ENCODE measurements at places on chromosomes 6 and 20.

- no peak for DNase-seq
These were observed 16.4 kb downstream of the TOMM34 start for GRCh38 chr20:44943828-44944227.

DNA sequence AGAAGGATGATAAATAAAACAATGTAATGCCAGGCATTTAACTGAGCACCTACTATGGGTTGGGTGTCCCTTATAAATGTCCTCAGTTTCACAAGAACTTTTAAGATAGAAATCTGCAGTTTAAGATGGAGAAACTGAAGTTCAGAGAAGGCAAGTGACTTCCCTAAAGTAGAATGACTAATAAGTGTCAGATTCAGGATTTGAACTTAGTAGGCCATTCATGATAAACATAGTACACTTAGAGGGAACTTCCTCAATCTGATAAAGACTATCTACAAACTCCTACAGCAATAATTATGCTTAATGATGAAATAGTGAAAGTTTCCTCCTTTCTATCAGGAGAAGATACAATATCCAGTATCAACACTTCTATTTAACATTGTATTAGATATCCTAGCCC is 43.9 kb downstream of the NCR2 start:
- DNase-seq = no peak

DNA sequence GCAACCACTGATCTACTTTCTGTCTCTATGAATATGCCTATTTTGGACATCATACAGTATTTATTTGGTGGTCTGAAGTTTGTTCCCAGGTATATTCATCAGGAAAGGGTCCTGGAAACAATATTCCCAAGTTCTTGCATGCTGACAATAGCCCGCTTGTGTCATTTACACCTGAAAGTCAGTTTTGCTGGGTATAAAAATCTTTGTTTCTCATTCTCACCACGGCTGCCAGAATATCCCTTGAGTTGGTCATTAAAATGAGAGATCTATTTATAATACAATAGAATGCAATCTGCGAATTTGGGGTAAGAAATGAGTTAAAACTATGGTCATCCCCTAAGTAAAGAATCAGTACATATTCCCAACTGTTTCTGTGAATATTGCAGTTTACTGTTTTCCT is 79.0 kb downstream of the MAN1A1 start:
- no peak for DNase-seq

- DNase-seq = no peak
These were observed 44.3 kb downstream of the HDGFL1 start for GRCh38 chr6:22613695-22614094.

- DNase-seq = no peak
These were observed 2.1 kb downstream of the COL12A1 start for GRCh38 chr6:75203721-75204120.

DNA sequence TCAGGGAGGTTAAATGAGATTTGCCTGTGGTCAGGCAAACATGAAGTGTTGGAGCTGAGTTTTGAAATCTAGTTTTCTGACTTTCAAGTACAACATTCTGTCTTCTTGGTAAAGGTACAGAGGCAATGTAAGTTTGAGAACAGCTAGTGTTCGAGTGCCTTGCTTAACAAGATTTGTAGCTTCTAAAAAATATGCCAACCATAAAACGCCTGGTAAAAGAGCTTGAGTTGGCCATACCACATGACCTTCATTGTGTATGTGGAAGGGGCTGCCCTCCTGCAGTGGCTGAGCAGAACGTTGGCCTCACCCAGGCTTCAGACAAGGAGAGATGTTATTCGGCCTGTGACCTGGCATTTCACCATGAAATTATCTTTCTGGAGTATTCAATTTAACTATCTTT is 86.5 kb downstream of the MAP7 start:
- DNase-seq = no peak
